Hematopoietic multipotent progenitor cell treated with erythropoietin and hydrocortisone succinate and interleukin-3 and kit ligand, for 8 days (in vitro differentiated cells): ENCODE measurements at places on chromosomes 3 and 15.

GRCh38 chr3:186311441-186311840 is 50.6 kb downstream of the DGKG start:
- DNase-seq: no peak

GRCh38 chr15:86915811-86916331 is 836.2 kb downstream of the AGBL1 start:
- DNase-seq: peak; percentile 28

- DNase-seq: peak; percentile 67
These were observed 24.8 kb downstream of the GABRA5 start for GRCh38 chr15:26891448-26892181.

DNA sequence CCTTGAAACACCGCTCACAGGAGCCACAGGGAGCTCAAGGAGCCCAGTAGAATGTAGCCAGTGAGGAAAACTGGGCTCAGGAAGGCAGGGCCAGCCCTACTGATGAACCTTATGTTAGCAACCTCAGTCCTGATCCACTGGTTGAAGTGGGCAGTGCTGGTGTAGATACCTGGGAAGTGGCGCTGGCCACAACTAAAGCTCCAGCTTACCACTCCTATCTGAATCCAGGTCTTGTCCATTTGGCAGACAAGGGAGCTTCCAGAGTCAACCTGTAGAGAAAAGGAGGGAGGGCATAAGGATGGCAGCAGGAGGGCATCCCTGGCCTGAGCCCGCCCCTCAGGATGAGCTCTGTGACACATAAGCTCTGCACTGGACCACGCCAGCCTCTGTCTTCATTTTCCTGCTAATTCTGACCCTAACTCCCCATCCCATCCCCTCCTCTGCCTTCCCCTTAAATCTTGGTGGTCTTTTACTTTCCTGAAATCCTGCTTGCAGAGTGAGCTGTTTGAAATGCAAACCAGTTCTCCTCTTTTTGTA is 2.1 kb upstream of the PRSS50 start:
- no peak for DNase-seq

- no peak for DNase-seq
These were observed 611.9 kb upstream of the CCDC54 start for GRCh38 chr3:106765342-106765741.

DNA sequence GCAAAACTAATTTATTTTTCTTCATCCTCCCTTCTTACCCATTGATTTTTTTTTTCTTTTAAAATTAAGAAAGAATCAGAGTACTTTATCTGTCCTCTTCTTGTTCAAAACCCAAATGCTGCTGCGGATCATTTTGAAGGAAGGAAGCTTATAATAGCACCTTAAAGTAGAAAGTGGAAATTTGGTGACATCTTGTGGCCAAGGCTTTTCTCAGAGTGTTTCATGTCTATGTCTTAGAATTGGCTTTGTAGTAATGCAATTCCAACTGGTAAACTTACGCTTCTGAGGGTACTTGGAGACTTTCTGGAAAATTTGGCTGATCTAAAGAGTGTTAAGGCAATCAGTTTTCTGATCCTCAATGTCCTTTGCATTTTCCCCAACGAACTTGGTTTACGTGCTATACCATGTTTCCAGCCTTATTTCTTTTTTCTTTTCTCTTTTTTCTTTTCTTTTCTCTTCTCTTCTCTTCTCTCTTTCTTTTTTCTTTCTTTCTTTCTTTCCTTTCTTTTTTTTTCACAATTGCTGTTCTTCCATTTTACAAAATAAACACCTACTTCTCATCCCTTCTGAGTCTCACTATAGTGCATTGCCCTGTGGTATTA is 30.7 kb downstream of the C3orf38 start:
- peak; percentile 74 for DNase-seq

DNA sequence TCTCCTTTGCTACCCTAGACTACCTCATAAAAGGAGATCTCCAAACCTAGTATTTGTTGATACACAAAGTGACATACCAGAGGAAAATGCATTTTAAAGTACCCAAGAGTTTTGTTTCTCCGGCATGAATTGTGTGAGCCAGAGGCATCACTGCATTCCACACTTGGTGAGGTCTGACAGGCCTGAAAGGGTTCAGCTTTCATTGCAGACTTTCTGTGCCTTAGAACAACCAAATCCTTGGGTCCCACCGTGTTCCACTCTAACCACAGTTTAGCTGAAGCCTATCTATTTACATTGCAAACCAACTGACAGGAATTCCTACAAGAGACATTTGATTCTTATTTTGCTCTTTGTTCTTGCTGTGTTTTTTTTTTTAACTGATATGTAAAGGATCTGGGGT is 21.0 kb upstream of the EID1 start:
- DNase-seq: no peak

DNA sequence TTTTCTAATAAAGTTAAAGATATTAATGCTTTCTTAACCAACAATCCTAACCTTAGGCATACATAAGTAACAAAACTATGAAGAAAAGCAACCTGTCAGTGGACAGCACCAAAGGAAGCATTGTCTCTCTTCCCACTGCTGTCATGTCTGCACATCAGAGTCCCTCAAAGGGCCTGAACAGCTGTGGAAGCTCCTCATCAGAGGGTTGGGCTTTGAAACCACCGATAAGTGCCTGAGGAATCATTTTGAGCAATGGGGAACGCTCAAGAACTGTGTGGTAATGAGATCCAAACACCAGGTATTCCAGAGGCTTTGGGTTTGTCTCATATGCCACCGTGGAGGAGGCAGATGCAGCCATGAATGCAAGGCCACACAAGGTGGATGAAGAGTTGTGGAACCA is 182.5 kb downstream of the FMN1 start:
- DNase-seq: no peak

GRCh38 chr15:38474155-38474757 is 20.3 kb downstream of the FAM98B start:
- peak; percentile 66 for DNase-seq

GRCh38 chr3:158731486-158731885 is 771 bp downstream of the RARRES1 start:
- DNase-seq: no peak

DNA sequence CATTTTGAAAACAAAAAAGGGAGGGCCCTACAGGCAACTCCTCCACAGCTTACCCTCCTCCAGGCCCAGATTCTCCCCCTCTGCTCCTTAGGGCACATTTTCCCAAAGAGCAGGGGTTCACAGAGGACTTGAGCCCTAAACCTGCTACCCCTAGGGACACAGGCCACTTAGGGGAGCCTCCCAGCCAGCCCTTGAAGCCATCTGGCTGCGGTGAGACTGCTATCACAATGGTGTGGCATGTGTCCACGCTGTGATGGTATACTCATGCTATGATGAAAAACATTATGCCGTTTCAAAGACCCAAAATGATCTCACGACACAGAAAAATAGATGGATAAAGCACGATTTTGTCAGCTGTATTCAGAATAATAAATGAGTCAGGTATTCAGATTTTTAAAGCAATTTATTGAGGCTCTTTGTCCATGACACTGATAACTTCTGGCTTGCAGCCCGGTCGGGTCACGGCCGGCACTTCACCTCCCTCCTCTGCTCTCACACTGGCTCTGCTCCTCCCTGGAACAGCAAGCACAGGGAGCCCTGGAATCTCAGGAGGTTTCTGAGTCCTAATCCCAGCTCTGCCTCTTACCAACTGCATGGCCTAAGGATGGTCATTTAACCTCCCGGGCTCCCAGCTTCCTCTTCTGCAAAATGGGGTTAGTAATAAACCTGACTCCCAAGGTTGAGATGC is 115.3 kb downstream of the MEGF11 start:
- no peak for DNase-seq

DNA sequence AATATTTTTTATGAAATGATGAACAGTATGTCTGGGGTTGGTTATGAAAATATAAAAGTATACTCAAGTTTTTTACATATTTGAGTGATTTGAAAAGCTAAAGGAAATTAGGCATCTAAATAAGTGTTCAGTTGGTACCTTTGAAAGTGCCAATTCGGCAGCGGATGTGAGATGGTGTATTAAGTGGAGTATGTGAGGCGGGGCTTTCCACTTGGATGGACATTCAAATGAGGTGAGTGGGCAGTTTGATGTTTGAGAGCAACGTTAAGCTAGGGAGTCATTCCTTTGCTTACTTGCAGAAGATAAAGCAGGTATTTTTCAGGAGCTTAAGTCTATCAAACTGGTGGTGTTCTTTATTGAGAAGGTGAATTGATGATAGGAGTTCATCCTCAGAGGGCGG is 189.0 kb upstream of the GOLIM4 start:
- no peak for DNase-seq

DNA sequence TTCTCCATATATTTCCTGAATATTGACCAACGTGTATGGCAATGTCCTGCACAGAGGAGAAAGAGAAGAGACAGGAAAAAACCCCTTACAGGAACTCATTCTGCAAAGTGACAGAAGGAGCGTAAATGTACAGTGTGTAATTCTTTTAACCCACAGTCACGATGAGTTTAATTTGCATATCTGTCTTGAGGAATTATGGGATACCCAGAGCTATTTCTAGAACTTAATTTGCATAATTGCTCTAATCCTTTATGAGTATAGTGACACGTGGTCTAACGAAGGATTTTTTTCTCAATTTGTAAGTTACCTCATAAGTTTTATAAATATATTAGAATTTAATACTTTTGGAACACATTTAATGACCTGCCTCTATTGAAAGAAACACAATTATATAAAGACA is 9.8 kb downstream of the GPR27 start:
- DNase-seq: no peak

DNA sequence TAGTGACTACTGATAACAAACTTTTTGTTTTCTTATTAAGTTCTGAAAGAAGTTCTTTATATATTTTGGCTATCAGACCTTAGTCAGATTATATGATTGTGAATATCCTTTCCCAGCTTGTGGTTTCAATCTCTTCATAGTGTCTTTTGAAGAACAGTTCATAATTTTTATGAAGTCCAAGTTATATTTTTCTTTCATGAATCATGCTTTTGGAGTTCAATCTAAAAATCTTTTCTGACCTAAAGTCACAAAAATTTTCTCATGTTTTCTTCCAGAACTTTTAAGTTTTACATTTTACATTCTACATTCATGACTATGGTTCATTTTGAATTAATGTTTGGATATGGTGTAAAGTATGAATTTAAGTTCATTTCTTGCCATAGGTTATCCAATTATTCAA is 34.2 kb upstream of the OCA2 start:
- DNase-seq: no peak

DNA sequence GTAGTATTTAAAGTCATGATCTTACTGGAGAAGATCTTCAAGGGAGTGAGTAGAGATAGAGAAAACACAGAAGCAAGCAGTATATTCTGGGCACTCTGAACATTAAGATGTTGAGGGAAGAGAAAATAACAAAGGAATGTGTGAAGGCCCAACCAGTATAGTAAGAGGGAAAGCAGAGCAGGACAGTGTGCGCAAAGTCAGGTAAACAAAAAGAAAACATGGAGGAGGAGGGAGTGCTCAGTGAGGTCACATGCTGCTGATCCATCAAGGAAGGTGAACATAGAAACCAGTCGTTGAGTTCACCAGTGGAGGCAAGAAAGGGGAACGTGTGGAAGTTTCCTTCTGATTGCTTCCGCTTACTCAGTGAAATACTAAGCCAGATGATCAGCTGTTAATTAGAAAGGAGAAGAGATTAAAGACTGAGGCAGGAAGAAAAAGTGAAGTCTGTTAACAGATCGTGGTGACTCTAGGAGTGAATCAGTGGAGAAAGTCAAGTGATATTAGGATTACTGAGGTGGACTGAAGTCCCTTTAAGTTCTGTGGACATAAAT is 47.2 kb downstream of the OPA1 start:
- no peak for DNase-seq

DNA sequence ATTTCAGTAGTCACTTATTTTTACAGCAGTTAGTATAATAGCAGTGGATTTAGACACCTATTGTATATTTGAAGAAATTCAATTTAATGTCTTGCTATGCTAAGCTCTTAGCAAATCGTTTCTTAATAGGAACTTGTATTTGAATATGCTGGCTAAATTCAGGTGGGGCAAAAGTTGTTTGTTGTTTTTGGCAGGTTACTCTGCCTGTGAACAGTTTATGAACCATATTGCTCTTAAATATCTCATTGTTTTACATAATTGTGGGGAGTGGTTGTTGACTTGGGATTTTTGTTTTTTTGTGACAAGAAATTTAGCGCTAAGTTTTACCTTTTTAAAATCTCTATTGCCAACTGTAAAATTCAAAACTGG is 43.4 kb downstream of the NR2C2 start:
- no peak for DNase-seq

DNA sequence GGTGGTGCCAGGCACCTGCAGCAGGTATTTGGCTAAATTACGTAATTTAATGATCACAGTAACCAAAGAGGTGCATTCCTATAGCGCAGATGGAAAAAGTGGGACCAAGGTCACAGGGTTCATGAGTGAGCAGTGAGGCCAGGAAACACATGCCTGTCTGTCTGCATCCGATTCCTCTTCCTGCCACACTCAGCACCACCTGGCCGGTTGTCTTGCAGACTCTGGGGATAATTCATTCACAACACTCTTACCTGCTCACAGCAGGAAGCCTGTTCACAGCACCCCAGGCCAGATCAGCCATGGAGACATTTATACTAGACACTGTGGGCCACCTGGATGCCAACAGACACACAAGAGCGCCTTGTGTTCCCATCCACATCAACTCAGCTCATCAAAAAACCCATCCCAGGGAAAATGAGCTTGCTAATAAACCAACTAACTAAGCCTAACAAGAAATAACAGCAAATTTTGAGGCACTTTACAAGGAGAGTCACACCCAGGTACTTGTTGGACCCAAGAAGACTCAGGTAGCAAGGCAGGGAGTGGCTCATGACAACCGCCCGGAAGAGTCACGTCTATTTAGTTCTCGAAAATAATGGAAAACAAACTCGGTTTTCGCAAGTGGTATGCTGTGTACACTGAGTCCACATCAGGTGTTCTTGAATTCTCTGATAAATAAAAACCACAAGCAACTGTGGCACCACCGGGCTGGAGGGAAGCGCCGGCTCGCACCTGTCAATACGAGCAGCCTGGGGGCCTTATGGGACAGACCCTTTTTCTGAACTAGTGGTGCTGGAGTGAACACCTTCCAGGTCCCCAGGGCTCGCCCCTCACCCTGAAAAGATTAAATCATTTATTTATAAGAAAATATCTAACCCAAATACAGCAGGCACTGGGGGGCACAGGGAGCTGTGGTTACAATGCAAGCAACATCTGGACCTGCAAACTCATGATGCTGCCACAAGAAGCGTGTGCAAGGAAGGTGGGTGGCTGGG is 40.5 kb downstream of the FAM174B start:
- no peak for DNase-seq

- DNase-seq: no peak
These were observed 26.6 kb downstream of the LRRC2 start for GRCh38 chr3:46539443-46540005.

DNA sequence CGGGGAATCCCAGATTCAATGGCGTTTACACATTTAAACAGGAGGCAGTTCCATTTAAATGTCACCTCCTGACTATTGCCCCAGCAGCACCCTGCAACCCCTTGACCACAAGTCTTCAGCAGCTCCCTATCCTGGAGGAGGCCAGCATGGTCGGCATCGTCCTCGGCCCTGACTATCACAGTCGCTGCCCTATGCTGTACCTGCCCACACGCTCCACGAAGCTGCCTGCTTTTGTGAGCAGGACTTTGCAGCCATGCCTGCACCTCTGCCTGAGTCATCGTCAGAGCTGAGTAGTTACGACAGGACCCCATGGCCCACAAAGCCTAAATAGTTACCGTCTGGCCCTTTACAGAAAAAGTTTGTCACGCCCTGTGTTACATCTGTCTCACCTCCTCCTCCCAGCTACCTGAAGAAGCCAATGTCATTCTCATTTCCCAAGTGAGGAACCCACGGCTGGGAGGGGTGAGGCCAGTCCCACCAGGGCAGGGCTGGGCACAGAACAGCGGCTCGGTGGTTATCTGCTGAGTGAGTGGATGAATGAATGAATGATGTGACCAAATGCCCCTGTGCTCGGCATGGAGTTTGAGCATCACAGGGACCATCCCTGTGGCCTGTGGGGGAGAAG is 47.8 kb upstream of the IQSEC1 start:
- DNase-seq: no peak
